ENCODE measurements at places on chromosomes 4 and X.
A peak's percentile ranks its signal among the peaks of the same experiment; 100 is the strongest.

GRCh38 chrX:25300994-25301393 is 285.2 kb upstream of the ARX start:
- no peak for DNase-seq

GRCh38 chrX:29852767-29853166 is 362.6 kb upstream of the MAGEB2 start:
- DNase-seq: no peak

DNA sequence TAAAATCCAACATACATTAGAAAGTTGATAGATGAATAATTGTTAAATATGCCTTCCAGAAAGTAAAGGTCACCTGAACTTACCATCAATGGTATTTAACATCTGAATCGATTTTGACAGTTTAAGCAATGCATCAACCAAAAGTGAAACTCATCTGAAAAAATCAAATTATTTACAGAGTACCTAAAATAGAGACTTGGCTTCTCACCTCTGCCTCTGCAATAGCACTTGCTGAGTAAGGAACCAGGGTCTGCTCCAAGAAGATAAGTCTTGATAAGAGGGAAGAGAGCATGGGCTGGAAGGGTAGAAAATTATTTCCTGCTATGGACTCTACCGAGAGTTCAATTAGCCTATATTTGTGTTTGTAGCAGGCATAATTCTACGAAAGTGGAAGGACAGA is 868.3 kb downstream of the STIM2 start:
- DNase-seq: no peak

- DNase-seq: peak; percentile 84
Measured at GRCh38 chr4:973431-974397, at the start of gene DGKQ. Gene DGKQ (minus strand): TSS chr4:973569. CDS start chr4:973482, 87 bp downstream.

DNA sequence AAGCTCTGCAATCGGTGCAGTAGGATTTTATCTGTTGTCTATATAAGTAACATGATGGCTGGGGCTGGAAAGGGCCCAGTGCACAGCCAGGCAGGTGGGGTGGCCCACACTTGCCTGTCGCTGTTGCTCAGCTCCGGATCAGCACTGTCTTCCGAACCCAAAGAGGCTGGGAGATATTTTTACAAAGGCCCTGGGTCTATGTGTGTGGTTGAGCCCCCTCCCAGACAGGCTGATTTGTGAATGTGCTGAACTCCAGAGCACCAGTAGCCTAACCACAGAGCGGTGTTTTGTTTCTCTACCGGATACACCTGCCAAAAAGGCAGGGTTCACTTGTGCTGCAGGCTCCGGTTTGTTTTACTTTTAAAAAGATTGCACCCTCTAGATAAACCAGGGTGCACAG is 33.5 kb upstream of the CHRNA9 start:
- DNase-seq: no peak

- DNase-seq: no peak
Measured at GRCh38 chr4:155795991-155796390, 37.2 kb downstream of the GUCY1B1 start.

DNA sequence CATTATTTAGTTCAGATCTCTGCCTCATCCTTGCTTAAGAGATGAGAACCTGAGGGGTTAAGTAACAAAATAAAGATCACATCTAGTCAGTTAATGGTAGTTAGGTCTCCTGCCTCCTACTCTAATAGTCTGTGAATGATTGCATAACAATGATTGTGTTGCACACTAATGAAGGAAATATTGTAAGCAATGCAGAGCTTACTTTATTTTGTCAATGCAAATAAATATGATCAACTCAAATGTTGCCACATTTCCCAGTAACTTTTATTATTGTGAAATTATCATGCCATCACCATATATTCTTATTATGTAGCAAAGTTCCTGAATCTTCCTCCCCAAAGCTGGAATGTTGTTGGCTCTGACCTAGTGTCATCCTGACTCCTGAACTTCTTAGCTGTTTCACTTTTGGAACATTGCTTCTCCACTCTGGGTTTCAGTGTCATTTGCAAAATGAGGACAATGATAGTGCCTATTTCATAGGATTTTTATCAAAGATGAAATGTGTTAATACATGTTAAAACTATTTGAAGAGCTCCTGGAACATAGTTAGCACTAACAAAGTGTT is 17.0 kb upstream of the GABRA4 start:
- DNase-seq: no peak

GRCh38 chr4:187558391-187558790 is 437.2 kb upstream of the ZFP42 start:
- no peak for DNase-seq

DNA sequence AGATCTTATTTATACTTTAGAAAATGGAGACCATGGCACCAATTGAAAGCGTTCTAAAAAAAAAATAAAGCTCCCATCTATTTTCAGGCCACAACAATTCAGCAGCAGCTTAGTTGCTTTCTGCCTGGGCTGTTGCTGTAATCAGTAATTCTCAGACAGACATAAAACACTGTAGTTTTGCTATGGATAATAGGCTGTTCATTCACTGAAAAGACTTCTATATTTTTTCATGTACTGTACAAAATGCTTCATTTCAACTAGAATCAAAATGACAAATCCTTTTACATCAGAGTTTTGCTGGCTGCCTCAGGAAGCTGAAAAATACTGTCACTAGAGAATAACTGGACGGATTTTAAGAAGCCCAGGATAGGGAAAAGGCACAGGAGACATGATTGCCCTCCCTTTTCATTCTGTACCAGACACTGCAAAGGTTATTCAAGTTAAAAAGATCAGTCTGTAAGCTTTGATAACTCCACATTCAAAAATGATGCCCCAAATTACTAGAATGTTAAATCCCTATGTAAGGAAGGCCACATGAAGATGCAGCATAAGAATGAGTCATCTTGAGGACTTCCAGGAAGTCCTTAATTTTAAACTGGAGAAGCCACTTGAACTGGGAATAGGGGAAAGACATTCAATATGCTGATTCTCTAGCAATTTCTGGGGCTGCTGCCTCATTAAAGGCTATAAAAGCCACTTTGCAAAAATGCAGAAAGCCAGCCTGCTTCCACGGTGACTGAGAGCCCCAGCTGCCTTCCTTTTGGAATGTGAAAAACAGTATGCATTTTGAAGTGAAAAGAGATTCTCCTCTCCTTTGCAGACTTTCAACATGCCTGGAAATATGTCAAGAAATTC is 403.2 kb upstream of the RASGEF1B start:
- DNase-seq: no peak

DNA sequence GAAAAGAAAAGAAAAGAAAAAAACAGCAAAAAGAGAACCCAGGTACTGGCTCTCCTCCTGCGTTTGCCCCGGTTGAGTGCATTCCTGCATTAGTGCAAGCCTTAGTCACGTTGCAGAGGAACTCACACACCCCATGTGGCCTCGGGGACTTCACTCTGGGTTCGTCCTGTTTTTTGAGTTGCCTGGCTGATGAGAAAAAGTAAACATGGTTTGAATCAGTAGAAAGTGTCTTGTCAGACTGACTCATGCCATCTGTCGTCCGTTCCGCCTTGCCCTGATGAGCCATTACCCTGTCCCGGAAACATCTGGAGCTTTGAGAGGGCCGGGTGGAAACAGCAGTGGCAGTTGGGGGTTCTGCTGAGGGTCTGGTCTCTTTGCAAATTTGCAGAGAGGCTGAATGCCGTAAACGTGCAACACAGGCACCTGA is 16.3 kb downstream of the CD99 start:
- peak; percentile 24 for DNase-seq

GRCh38 chrX:63889001-63889400 is 104.0 kb upstream of the ARHGEF9 start:
- DNase-seq: no peak

DNA sequence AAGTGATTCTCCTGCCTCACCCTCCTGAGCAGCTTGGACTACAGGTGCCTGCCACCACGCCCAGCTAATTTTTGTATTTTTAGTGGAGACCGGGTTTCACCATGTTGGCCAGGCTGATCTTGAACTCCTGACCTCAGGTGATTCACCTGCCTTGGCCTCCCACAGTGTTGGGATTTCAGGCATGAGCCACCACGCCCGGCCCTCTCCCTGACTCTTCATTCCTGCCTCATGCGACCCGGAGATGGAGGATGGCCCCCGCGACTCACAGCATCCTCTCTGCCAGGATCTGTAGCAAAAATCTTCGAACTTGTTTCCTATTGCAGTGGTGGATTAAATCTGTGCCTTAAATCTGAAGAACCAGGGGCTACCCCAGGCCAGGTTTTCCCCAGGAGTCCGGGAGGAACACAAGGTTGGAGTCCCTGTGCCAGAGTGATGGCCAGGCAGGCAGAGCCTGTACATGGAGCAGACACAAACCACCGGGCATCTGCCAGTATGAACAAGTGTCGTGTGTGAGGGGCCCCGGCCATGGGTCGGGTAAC is 11.5 kb downstream of the CPLX1 start:
- DNase-seq: no peak

GRCh38 chr4:27189683-27190082 is 329.0 kb downstream of the STIM2 start:
- no peak for DNase-seq

GRCh38 chrX:123138473-123138872 is 45.6 kb upstream of the GRIA3 start:
- no peak for DNase-seq

DNA sequence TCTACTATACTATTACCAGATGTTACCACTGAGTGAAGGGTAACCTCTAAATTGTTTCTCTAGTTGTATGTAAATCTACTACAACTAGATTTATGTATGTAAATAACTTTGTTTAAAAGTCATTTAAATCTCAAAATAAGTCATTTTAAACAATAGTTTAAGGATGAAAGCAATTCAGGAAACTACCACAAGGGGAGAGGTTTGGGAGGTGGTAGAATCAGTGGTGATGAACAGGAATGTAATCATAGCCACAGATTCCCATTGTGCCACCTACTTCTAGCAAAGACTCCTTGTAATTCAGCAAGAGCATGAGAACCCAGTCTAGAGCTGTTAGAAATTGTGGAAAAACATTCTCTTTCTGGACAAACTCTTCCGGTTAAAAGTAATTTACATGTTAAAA is 234.6 kb downstream of the SLC7A11 start:
- no peak for DNase-seq
